ENCODE measurements at places on chromosomes 7 and 10.
A peak's percentile ranks its signal among the peaks of the same experiment; 100 is the strongest.

- DNase-seq = no peak
Measured at GRCh38 chr7:67696878-67697277, 700.2 kb downstream of the TYW1 start.

- DNase-seq = peak; percentile 27
Measured at GRCh38 chr10:5890452-5890915, 441 bp downstream of the FBH1 start.

GRCh38 chr10:31004611-31005193 lies 27.0 kb downstream of the ZNF438 start:
- no peak for DNase-seq

DNA sequence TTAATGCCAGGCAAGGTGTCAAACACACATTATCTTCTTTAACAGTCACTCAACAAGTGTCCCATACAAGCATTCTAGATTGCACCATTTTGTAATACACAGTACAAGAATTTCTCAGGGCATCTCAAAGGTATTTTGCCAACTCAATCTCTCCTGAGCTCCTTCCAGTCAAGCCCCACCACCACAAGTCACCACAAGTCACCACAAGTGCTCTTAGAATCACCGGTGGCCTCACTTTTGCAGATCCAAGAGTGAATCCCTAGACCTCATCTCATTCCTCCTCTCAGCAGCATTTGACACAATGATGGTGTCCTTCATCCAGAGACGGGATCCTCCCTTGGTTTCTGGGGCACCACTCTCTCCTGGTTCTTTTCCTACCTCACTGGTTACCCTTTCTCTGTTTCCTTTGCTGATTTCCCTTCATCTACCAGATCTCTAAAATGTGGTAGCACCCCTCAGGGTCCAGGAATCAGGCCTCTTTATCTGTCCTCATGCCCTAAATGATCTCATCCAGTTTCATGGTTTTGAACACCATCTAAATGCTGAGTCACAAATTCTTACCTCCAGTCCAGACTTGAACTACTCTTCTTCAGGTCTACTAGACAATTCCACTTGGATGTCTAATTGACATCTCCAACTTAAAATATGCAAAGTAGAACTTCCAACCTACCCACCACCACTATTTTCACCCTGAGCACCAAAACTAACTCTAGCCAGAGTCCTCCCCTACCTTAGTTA lies 26.9 kb downstream of the VPS41 start:
- no peak for DNase-seq

DNA sequence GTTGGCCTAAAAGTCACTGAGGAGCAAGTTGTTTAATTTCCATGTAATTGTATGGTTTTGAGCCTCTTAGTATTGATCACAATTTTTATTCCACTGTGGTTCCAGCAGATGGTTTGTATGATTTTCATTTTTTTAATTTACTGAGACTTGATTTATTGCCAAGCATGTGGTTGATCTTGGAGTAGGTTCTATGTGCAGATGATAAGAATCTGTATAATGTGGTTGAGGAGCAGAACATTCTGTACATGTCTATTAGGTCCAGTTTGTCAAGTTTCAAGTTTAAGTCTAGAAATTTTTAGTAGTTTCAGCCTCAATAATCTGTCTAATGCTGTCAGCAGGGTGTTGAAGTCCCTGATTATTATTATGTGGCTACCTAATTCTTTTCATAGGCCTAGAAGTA lies 22.7 kb upstream of the ZWINT start:
- no peak for DNase-seq

GRCh38 chr10:62175251-62175650 lies 93.4 kb downstream of the RTKN2 start:
- no peak for DNase-seq

- no peak for DNase-seq
Measured at GRCh38 chr7:47884675-47885074, 63.6 kb downstream of the PKD1L1 start.

DNA sequence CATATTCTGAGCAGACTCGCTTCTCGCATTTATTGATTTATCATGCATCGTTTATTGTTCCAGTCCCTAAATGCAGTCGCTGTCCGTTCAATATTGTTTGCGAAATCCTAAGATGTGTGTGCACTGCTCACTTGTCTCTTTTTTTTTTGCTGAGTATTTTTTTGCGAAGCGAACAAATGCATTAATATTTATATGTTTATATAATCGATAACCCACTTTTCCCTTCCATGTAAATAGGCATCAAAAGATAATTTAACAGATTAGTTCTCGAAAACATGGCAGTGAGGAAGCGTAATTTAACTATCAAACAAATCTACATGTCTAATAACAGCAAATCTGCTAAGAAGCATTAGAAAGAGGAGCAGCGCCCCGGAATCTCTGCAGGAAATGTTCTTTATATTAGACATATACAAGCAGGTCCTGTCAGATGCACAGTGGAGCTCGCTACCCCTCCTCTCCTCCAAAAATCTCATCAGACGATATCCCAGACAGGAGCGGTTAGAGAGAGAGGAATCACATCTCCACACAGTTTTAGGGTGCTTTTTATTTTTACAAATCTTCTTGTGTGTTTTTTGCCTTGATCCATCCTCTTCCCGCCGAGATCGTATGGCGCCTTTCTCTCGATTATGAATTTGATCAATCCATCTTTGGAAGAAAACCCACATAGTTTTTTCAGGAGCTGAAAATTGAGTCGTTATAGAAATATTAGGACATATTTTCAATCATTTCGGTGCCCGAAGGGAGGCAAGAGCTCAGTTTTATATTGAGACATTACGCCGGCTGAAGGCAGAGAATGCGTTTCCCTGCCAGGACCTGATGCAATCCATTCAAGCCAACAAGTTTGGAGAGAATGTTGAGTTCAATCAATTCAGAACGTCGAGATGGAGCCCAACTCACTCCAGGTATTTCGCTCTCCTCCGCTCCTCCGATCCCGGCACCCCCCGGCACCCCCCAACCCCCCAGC lies at the start of gene ARID5B:
ARID5B (plus strand) TSS at position 871 of the 964 bp plus-strand sequence; CDS start at position 882, 11 bp downstream.
- DNase-seq = peak; percentile 72

- peak; percentile 11 for DNase-seq
Measured at GRCh38 chr7:50397320-50397970, 52.7 kb downstream of the FIGNL1 start.

DNA sequence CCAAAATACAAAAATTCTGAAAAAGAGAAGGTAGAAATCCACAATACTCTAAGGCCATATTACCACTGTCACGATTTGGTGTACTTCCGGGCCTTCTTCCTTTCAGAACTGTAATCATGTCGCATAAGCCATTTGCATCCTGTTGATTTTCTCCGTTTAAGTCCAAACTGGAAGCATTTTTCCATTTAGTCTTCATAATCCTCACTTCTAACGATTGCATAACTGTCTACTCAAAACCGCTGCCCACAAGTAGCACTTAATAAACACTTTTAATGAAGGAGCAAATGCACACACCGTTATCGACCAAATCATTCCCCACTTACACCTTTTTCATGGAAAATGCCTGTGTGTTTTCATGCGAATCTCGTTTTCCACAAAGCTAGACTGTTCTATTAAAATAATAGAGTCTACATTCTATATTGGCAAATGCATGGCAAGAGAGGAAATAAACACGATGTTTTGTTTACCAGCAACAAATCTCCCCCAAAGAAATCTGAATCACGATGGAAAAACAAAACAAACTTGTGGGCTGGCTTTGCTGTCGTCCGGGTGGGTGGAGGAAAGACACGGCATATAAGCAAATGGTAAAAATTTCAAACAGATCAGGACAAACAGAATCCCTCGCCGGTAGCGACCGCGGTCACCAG lies 1.0 kb downstream of the ATE1 start:
- peak; percentile 27 for DNase-seq

DNA sequence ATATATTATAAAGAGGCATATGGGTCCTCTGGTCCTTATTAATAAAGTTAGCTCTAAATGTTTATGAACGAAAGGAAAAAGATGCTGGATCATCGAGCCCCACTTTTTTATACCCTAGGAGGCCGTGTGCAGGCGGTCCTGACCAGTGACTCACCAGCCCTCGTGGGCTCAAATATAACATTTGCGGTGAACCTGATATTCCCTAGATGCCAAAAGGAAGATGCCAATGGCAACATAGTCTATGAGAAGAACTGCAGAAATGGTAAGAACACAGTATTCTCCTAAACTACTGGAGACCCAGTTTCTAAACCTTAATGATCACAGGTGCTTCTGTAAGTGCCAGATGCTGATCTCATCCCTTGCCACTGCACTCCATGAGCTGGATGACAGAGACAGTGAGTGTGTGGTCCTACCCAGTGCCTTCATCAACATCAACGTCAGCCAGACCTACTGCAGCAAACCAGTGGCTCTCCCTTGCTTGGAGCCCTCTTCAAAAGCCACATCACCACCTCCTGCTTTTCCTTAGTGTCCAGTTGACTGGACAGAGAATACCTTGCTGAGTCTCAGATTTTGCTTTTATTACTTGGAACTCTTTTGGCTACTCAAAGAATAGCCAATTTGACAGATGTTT lies 7.6 kb downstream of the GPNMB start:
- no peak for DNase-seq

DNA sequence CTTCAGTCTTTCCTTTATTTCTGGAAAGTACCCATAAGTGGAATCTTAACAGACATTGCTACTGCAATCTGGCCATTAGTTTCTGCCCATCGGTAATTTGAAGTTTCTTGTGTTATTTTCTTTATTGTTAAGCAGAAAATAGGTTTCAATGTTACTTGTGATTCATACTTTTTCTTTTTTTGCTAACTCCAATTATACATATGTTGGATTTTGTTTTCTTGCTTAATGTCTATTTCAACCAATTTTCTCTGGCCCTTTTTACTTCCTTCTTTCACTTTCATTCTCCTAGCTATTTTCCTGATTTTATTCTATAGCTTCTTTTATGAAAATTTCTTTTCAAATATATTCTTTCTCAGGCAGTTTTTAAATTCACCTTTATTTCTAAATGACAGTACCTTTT lies 457.4 kb downstream of the TCERG1L start:
- no peak for DNase-seq

GRCh38 chr7:122691569-122692235 lies 7.2 kb downstream of the RNF133 start:
- no peak for DNase-seq

- no peak for DNase-seq
Measured at GRCh38 chr10:133225707-133226191, 4.3 kb upstream of the UTF1 start.

DNA sequence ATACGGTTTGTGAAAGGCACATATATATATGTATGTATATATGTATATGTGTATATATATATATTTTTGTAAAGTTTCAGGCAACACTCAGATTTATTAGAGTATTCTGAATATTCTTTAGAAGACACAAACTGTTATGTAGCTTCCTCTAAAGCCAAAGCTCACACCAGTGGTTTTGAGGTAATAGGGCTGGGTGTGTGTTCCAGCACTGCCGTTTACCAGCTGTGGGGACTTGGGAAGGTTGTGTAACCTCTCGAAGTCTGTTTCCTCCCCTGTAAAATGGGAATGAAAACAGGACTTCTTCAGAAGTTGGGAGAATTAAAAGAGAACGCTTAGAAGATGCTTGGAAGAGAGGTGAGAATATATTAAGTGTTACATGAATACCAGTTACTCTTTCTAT lies 94.8 kb downstream of the PRPF18 start:
- no peak for DNase-seq

DNA sequence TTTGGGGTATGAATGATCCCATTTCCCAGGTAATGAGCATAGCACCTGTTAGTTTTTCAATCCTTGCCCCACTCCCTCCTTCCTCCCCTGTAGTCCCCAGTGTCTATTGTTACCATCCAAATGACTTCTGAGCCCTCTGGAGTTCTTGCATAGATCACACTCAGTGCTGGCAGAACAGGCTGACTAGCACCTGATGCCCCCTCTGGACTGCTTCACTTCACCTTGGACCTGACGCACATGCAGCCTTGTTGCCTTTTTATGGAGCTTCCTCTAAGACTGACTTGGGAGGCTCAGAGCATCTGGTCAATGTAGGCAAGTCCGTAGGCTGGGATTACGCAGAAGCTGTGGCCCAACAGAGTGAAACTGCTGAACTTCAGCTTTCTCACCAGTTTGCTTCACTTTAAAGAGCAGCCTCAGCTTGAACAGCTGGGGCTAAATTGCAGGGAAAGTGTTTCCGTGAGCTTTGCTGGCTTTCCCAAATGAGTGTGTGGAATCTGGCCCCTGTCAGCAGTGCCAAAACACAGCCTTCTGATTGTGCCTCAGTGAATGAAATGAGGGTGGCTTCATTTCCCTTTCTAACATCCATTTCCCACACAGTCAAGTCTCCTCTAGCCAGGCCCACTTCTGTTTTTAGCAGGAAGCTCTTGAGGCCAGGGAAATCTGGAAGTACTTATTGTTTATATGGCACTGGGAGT lies 48.5 kb downstream of the NXPH1 start:
- DNase-seq = no peak

GRCh38 chr10:116178086-116178605 lies 94.9 kb downstream of the GFRA1 start:
- DNase-seq = no peak

GRCh38 chr7:117666031-117666430 lies 186.2 kb downstream of the CFTR start:
- DNase-seq = no peak

- peak; percentile 70 for DNase-seq
Measured at GRCh38 chr7:81499262-81500116, 270.4 kb downstream of the HGF start.

DNA sequence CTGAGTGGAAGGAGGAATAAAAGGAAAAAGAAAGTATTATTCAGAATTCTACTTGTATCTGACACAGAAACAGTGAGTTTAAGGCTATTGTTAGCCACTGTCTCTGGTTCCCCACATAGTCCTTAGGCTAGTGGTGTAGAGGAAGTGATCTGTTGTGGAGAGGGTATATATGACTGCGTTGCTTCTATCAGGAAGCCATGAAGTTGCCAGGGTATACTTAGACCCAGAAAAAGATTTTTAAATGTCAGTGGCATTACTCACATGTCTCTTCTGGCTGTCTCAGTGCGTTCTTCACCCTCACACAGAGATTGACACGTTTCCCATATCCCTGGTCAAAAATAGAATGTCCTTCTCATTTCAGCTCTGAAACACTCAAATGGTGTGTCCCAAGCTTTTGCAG lies 72.7 kb downstream of the SEM1 start:
- no peak for DNase-seq

- DNase-seq = no peak
Measured at GRCh38 chr10:60801522-60801921, 23.2 kb downstream of the CDK1 start.

DNA sequence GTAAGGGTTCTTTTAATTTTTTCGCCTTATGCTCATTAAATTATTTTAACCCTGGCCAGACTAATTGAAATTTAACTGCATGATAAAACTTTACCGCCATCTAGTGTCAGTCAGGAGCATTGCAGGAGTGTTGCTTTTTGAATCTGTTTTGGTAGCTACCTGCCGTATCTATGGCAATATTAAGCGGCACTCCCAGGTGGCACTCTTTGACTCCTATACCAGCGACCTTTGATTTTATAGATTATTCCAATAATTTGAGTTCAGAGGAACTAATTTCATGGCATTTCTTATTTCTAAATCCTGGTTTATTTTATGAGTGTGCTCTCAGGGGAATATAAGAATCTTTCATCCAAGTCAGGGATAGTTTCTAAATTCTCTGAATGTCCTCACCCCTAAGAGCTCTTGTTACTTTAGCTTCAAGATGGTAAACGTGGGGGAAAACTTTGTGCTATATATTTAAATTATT lies 198.9 kb downstream of the REEP3 start:
- peak; percentile 62 for DNase-seq

Measured in MM.1S (cell line).